ENCODE measurements at places on chromosomes 1 and 21.

- no peak for DNase-seq
Observed at GRCh38 chr1:226657895-226658545, 81.1 kb downstream of the ITPKB start.

DNA sequence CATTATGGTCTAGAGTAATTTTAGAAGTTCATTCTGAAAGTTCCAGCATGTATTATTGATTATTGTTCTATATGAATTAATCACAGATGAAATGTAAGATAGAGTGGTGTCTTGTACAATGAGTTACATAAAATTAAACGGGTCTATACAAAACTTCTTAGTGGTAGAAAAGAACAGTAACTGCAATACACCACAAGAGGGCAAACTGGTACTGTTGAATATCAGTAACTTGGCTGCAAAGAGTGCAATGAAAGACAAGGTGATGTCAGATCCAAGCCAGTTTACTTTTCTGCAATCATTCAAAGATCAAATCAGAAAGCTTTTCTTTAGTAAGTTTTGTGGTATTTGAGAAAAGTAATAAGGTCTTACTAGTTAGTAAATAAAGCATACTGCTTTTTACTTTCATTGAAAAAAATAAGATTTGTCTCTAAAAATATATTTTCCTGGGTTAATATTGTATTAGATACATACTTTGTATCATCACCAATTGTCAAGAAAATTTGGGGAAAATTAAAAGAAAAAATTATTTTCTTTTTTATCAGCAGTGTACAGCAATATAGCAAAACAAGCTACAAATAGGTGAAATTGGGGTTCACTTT is 66.4 kb upstream of the BTG3 start:
- no peak for DNase-seq

- DNase-seq = no peak
Observed at GRCh38 chr1:155279268-155279667, 2.0 kb downstream of the HCN3 start.

DNA sequence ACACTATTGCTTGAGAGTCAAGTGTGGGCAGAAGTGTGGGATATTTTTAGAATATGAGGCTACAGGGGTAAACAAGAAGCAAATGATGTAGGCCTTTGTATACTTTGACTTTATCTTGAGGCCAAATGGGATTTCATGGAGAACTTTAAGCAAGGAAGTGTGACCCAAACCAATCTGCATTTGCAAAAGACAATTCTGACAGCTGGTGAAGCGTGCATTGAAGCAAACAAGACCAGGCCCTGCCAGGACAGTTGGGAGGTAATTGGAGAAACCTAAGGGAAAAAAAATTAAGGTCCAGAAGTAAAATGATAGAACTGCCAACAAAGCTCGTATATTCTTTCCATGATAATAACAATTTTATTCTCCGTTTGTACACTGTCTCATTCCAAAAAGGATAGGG is 168.3 kb downstream of the TM2D1 start:
- no peak for DNase-seq

DNA sequence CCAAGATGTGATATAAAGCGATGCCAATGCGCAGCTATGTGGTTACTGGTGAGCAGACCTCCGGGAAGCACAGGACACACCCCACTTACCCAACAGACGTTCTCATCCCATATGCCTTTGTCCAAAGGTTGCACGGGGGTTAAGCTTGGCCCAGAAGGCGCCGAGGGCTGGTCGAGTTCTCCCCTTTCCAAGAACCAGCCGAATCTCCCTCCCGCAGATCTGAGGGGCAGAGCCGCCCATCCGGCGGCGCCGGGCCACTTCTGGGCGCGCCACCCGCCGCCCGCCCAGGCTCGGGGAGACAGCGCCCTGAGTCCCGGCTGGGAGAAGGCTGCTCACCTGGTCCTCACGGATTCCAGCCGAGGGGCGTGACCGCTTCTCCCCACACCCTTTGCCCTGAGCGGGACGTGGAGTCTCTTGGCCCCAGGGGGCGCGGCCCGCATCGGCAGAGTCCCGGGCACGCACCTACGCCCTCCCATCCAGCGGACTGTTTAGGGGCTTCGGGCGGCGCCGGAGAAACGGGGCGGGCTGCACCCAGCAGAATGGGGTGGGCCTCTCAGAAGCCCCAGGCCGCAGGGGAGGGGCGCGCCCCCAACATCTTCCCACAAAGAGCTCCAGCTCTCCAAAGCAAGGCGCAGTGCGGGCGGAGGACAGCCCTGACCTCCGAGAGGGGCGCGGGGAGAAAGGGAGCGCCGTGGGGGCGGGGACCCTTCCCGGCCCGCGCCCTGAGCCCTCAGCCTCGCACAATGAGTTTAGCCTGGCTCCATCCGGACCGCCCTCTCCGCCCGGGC is 615 bp downstream of the GPR161 start:
- DNase-seq = no peak

DNA sequence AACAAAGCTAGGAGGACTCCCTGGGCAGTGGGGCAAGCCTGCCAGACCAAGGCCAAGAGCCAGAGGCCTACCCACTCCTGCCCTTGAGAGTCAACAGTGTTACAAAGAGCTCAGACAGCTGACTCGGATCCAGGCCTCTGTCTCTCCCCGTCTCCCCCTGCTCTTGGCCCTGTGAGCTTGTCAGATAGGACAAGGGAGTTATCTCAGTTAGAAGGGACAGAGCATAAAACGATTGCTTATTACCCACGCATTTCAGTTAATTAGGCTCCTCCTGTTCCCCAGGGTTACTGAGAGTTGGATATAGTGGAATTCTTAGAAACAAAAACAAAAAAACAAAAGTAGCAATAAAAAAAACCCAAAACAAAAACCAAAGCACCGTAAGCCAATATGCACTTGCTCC is 1.3 kb downstream of the SLC41A1 start:
- no peak for DNase-seq

DNA sequence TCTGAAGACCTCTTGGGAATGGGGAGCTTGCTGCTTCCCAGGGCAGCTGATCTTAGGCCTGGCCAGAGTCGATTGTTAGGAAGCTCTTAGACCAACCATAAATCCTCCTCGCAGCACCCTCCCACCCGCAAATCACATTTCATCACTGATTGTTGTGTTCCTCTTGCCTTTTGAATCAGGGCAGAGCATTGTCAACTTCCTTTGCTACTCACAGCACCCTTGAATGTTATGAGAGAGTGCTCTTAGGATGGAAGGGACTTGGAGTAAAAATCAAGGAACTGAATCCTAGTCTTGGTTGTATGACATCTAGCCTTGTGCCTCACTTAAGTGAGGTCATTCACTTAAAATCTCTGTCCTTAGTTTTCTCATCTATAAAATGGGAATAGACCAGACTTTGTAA is 3.0 kb downstream of the VASH2 start:
- no peak for DNase-seq

GRCh38 chr1:186654741-186655140 is 25.5 kb downstream of the PTGS2 start:
- DNase-seq = no peak

DNA sequence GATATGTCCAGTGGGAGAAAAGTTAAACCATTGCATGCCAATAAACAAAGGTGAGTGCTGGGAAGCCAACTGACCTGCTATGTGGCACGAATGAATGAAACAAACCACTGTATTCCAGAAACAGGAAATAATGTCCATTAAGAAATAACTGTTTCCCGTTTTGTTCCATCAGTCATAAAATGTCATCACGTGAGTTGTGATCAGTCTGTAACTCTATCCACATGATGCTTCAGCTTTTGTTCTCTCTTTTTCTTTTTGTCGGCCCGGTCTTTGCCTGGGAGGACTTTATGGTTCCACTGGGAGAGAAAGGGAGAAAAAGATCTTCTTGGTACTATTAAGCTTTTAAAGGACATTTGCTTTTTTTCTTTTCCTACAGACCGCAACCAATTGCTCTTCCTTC is 179.9 kb downstream of the TGFB2 start:
- DNase-seq = no peak

- DNase-seq = no peak
Observed at GRCh38 chr1:109262231-109263055, 13.1 kb downstream of the CELSR2 start.

DNA sequence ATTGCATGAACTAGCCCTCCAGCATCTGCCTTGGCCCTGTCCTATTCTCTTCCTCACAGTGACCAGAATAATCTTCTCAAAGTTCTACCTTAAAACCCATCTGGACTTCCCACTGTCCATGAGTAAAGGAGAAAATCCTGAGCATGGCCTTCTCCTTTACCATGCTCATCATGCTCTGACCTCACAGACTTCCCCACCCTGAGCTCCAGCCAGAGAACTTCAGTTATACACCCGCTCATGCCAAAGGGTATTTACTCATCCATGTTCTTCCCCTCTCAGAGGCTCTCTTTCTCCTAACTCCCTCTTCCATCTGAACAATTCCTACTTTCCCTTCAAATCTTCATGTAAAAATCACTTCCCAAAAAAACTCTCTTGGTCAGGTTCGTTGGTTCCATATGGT is 188.4 kb downstream of the SETD4 start:
- DNase-seq = no peak

- DNase-seq = no peak
Observed at GRCh38 chr1:13583595-13583965, at the start of gene PDPN. Gene PDPN (plus strand): TSS chr1:13583832. CDS start chr1:13584034, 202 bp downstream.

DNA sequence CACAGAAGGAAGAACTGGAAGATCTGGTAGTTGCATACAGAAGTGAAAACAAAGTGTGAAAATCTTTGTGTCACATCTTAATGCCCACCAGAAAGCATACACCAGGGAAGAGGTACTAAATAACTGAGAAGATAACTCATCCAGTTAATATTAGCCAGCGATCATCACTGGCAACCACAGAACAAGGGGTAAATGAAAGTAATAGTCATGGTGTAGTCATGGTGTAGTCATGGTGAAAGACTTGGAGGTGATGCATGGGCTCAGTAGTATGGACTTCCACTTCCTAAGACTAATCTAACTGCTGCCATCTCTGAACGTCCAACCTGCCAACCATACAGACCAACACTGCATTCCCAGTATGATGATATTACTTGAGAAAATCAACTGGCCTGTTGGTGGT is 481.2 kb upstream of the NR5A2 start:
- no peak for DNase-seq

- no peak for DNase-seq
Observed at GRCh38 chr1:24679725-24680124, 36.6 kb downstream of the SRRM1 start.

- no peak for DNase-seq
Observed at GRCh38 chr1:4407851-4408250, 246.6 kb upstream of the AJAP1 start.

GRCh38 chr1:177310326-177310725 is 139.6 kb downstream of the BRINP2 start:
- no peak for DNase-seq

GRCh38 chr1:117271959-117272358 is 61.2 kb upstream of the VTCN1 start:
- DNase-seq = no peak

DNA sequence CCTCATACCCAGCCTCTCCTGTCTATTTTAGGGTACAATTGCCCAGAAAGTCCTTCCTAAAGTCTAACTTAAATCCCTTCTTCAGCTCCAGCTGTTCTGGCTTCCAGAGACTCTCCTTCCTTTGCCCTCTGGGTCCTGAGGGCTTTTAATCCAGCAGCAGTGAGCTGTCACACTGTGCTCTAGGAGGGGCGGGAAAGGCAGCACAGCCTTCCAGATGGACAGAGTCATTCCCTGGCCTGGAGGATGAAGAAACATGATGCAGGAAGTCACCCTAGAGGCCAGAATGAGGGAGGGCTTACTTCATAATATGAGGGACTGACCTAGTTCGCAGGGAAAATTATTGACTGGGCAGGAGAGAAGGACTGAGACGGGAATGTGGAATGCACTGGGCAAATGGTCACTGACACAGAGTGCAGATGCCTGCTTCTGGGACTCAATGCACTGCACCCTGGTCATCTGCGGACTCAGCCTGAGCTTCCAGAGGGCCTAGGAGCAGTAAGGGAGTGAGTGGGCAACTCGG is 1.3 kb downstream of the SH2D2A start:
- no peak for DNase-seq

DNA sequence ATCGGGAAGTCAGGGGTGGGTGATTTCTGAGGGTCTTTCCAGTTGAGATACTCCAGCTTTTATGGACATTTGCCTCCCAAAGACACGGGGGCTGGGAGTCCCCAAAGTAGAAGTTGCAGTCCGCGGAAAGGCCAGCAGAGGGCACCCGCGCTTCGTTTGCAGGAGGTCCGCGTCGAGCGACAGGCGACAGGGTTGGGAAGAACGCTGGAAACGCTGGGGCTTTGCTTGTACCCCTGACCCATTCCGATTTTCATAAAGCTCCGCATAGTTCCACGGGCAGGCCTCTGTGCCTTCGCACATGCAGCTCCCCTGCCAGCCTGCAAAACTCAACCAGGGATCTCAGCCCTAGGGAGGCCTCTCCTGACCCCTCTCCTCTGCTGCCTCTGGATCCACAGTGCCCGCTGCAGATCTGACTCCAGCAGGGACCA is 44.2 kb upstream of the LAPTM5 start:
- peak; percentile 84 for DNase-seq

- peak; percentile 44 for DNase-seq
Observed at GRCh38 chr1:2258996-2259395, 30.9 kb downstream of the SKI start.

- DNase-seq = no peak
Observed at GRCh38 chr1:225343618-225344017, 84.2 kb downstream of the LBR start.

DNA sequence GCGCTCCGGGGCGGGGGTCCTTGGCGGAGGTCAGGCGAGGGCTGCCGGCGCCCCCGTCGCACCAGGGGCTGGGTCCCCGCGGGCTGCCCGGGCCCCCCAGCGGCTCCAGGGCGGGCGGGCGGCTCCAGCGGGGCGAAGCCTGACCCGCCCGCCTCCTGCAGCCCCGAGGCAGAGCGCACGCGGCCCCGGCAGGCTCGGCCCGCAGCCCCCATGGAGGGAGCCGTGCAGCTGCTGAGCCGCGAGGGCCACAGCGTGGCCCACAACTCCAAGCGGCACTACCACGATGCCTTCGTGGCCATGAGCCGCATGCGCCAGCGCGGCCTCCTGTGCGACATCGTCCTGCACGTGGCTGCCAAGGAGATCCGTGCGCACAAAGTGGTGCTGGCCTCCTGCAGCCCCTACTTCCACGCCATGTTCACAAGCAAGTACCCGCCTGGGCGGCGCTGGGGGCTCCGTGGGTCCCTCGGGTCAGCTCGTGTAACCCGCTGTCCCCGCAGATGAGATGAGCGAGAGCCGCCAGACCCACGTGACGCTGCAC is 817 bp downstream of the KLHL17 start:
- DNase-seq = no peak

GRCh38 chr1:65021795-65022194 is 55.4 kb upstream of the JAK1 start:
- no peak for DNase-seq

DNA sequence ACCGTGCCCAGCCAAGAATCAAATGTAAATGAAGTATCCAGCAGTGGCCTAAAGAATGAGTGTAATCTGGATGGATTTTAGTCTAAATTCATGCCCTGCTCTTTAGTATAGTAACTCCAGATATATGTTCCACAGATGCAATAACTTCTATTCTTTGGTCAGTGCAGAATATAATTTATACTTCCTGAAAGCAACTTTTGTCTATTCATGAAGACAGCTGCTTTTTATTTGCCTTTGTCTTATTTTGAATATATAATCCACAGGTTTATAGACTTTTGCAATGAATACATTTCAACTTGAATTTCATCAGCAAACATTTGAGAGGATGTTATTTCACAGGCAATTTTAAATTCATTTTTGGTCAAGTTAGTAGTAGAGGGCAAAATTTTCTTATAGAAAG is 54.4 kb downstream of the CDC42BPA start:
- DNase-seq = no peak

DNA sequence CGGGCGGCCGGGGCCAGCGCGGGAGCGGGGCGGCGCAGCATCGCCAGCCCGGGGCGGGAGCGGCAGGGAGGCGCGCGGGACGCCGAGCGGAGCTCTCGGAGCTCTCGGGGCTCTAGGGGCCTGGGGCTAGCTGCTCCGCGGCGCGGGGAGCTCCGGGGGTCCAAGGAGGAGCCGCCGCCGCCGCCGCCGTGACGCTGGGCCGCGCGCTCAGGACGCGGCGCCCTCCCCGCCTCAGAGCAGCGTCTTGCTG is 147 bp downstream of the CLSTN1 start:
- DNase-seq = no peak

Measured in stimulated activated CD4-positive, alpha-beta T cell treated with anti-CD3 and anti-CD28 coated beads, Interleukin-4, amount 100 ng/mL, for 48 hours (primary cell).